H1 (cell line): ENCODE measurements at places on chromosomes 16 and 17.

DNA sequence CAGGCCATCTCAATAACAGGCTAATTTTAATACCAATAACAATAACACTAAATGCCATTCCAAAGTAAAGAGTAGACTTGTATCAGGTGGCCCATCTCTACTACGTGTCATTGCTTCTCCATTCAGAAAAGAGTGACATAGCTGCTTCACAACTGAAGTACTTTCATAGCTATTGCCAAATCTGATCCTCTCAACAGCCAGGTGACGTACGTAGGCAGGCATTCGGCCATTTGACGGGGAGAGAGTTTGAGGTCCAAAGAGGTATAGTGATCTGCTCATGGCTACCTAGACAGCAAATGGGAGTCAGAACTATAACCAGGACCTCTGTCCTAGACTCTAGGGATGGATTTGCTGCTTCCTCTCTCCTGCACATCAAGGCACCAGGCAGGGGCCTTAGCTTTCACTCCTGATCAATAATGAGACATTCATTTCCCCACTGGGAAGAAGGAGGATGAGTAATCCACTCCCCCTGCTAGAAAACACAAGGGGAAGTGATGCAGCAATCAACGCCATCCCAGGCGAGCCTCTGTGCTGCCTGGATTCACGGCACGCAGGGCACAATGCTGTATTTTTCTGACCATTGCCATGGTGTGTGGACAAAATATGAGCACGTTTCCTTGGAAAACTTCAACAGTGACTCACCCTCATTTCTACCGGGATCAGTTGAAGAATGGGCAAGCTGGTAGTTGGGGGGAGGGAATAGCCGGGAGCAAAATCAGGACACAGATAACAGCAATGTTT, 80.9 kb downstream of the SPACA3 start:
- DNase-seq, result no peak

- DNase-seq, result no peak
Observed at GRCh38 chr17:28204244-28204643, 114.8 kb upstream of the TMEM97 start.

GRCh38 chr17:48100591-48101011, 677 bp downstream of the CBX1 start:
- DNase-seq, result peak; percentile 78

DNA sequence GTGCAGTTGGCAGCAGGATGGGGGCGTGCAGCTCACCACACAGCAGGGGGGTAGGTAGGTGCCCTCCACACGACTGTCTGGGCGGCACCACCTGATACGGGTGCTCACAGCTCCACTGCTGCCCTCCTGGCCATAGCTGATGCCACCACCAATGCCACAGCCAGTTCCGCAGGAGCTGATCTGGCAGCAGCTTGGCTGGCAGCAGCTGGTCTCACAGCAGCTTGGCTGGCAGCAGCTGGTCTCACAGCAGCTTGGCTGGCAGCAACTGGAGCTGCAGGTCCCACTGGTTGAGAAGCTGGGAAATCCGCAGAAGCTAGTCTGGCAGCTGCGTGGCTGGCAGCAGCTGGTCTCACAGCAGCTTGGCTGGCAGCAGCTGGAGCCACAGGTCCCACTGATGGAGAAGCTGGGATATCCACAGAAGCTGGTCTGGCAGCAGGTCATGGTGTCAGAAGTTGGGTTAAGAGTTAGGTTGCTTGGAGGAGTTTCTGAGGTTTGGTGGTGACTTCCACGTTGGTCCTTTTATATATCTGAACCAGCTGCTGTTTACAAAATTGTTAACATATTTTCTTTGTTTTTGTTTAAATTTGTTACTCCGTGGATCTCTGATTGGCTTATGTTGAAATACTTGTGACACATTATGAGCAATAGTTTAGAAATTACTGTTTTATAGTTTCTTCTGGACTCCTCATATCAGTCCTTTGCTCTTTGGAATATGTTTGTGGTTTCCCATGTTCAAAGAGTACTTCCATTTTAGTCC, at the start of gene KRTAP1-5:
Gene KRTAP1-5 (minus strand): TSS at position 494 of the 757 bp plus-strand sequence. CDS start 53 bp downstream, at position 441.
- no peak for DNase-seq

DNA sequence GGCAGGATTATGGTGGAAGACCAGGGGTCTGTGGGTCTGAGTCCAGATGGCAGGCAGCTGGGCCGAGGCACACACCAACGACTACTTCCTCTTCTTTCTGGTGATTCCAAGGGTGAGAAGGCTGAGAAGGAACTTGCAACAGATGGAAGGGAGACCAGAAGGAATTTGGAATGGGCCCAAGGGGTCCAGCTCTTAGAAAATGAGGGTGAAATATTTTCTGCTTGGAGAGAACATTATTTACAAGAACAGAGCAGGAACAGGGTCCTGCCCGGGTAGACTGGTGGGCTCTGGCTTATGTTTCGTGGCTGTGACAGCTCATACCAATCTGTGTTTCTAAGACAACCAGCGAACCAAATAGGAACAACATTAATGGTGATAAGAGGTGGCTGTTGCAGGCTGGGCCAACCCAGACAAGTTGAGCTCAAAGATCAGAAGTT, 36.6 kb downstream of the CCDC42 start:
- no peak for DNase-seq

DNA sequence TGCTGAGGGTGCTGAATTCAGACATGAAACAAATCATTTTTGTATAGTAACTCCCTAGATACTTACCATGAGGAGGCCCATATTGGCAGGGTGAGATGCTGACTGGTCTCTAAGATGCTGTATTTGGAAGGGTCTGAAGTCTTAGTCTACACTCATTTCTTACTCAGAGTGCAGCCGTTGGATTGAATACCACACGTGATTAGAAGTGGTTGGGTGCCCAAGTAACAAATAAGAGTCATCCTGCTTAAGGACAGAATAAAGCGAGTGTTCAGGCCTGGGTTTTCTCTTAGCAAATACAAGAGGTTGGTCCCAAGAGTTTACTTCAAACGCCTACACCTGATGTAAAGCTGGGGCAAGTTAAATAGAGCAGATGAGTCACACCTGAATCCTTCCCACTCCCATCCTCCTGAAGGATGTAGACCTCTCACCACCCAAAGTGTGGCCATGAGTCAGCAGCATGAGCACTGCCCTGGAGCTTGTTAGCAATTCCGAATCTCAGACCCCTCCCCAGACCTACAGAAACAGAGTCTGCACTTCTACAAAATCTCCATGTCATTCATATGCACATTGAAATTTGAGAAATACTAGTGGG, 284.6 kb upstream of the CDH5 start:
- no peak for DNase-seq

DNA sequence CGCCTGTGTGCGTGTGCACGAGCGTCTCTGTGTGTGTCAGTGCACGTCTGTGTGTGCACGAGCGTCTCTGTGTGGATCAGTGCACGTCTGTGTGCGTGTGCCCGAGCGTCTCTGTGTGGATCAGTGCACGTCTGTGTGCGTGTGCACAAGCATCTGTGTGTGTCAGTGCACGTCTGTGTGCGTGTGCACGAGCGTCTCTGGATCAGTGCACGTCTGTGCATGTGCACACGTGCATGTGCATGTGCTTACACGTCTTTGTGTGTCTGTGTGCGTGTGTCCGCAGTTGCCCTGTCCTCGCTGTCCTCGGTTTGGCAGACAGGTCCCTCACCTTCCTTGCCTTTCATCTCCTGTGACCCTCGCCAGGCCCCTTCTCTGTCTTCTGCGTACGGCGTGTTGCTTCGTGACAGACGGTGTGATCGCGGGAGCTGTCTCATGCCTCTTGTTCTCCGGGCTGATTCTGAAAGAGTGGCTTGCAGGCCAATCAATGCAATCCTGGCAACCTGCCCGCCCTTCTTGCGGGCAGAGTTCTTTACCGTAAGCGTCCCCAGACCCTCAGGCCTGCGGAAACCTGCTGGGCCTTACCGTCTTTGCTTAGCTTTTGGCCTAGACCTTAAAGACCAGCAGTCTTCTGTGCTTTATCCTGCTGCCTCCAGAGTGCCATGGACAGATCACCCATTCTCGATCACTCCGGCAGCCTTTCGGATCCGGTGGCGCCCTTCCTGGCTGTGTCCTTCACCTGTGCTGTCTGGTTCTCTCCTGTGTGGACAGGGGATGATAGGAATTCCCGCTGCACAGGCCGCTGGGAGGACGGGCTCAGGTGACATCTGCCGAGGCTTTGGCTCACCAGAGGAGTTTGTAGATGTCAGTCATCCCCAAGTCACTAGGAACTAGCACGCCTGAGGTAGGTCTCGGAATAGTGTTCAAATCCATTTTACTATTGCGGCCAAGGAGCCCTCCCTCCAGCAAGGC, 18.5 kb downstream of the MLYCD start:
- DNase-seq, result no peak

GRCh38 chr17:68821860-68822696, 133.1 kb downstream of the ABCA8 start:
- no peak for DNase-seq

GRCh38 chr16:69865701-69866100, 85.4 kb upstream of the CLEC18A start:
- no peak for DNase-seq

GRCh38 chr16:72355561-72355960, 183.6 kb upstream of the PMFBP1 start:
- no peak for DNase-seq

GRCh38 chr16:29876217-29876593, 13.2 kb upstream of the CDIPT start:
- DNase-seq, result peak; percentile 49

DNA sequence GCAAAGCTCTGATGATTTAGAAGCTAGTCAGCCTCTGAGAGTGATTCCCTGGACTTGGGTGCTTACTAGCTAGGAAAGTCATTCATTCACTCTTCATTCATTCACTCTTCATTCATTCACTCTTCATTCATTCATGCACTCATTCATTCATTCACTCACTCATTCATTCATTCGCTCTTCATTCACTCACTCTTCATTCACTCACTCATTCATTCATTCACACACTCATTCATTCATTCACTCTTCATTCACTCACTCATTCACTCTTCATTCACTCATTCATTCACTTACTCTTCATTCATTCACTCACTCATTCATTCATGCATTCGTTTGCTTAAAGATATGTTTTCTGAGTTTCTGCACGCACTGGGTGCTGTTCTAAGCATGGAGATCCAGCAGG, 292.7 kb upstream of the TNRC6C start:
- DNase-seq, result no peak

- DNase-seq, result no peak
Observed at GRCh38 chr17:73474370-73474988, 162.7 kb upstream of the CDC42EP4 start.
